ENCODE measurements at places on chromosomes 5 and 9. TPM values are rescaled to one million over a fixed set of nuclear protein-coding genes. Genes with fewer than 3 reads are reported as not detected.

GRCh38 chr5:91090995-91091394, 292.1 kb downstream of the ARRDC3 start:
- no peak for DNase-seq

DNA sequence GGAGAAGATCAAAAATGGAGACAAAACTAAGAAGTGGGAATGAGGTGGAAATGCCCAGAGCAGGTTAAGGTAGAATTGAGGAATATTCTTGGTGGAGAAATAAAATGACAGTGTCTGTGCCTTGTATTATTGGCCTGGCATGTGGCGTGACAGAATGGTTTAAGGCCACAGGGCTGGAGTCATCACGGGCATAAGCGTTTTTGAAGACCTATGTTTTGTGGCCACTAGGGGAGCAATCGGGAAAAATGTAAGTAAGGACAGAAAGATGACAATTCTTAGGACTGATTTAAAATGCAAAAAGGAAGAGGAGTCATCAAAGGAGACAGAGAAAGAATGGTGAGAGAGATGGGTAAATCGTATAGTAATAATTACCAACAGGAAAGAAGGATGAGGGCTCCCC, 72.2 kb upstream of the EPB41L4A start:
- DNase-seq: no peak

GRCh38 chr5:11719888-11720481, 184.3 kb downstream of the CTNND2 start:
- DNase-seq: no peak

ZBED3 gene
- total RNA-seq: 7.9 TPM

ARID3C gene
- not detected for total RNA-seq

COQ4 gene
- 59.1 TPM for total RNA-seq
